ENCODE measurements at places on chromosomes 2 and 18.
A peak's percentile ranks its signal among the peaks of the same experiment; 100 is the strongest.

- no peak for DNase-seq
Measured at GRCh38 chr2:203594541-203594940, 59.4 kb upstream of the RAPH1 start.

GRCh38 chr18:58045242-58046092 lies 1.4 kb downstream of the NEDD4L start:
- peak; percentile 44 for DNase-seq

- no peak for DNase-seq
Measured at GRCh38 chr2:70954886-70955285, 19.2 kb downstream of the ATP6V1B1 start.

DNA sequence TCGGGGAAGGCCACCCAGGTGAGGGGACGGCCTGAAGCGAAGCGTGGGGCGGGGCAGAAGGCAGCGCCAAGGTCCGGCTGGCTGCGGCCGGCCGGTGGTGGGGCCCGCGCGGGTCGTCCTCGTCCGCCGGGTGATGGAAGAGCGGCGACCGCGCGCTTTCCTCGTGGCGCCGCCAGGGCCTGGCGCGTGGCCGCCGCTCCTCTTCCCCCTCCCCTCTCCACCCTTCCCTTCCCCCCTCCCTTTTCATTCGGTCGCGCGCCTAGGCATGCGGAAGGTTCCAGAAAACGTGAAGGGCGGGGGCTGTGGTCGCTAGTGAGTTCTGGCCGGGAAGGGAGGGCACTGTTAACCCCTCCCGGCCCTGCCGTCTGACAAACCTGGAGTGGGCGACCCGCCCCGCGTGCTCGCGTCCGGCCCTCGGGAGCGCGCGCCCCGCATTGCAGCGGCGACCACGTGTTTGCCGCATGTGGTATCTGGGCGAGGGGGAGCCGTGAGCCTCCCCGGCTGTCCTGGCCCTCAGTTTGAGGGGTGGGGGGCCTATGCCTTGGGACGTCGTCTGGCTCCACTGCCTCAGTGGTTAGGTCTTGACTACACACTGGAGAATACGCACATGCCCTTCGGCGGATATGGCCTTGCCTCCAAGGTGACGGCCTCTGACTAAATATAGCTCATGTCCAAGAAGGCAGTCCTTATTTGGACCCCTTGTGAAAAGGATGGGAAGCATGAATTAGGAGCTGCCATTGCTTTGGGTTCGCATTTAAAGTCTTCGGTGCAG lies 579 bp downstream of the MAT2A start:
- DNase-seq: peak; percentile 83

GRCh38 chr2:37784071-37784758 lies 112.8 kb upstream of the CDC42EP3 start:
- no peak for DNase-seq

Measured in Right ventricle myocardium superior (tissue), 1 donor.